ENCODE measurements at places on chromosomes 2 and 18.

DNA sequence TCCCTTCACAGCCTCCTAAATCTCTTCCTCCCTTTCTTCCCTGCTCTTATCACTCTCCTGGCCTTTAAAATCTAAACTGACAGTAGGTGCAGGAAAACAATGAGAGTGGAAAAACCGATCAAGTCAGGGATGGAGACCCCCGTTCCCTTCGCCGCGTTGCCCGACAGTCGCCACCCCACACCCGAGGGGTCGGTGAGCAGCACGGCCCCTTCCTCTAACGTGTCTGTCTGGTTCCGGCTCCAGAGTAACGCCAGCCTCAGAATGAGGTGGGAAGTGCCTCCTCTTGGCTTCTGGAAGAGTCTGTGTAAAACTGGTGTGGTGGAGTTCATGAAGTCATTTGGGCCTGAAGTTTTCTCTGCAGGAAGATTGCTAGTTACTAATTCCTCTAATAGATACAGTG lies 138.6 kb downstream of the NFATC1 start:
- no peak for DNase-seq

DNA sequence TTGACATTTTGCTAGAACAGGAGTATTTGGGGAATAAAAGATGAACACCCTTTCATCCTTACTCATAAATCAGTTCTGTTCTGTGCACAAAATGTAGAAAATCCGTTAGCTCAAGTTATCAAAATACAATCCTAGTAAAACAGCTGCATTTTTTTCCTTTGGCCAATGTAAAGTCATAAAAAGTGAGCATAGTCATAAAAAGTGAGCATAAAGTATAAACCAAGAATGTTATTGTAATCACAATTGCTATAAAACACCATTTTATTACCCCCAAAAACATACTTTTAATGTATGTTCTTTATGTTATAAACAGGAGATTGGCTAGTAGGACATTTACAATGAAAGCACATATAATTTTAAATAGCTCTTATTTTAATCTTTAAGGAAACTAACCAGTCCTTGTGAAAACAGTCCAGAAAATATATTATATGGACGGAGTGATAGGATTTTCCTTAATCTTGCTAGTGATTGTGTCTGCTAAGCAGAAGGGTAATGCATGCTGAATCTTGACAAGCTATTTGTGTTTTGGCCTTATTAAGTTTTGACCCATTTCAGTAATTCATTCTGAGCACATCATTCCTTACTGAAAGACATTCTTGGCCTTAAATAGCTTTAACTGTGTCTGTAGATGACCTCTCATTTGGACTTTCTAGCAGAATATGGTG lies 891.8 kb downstream of the DSC3 start:
- DNase-seq = no peak

DNA sequence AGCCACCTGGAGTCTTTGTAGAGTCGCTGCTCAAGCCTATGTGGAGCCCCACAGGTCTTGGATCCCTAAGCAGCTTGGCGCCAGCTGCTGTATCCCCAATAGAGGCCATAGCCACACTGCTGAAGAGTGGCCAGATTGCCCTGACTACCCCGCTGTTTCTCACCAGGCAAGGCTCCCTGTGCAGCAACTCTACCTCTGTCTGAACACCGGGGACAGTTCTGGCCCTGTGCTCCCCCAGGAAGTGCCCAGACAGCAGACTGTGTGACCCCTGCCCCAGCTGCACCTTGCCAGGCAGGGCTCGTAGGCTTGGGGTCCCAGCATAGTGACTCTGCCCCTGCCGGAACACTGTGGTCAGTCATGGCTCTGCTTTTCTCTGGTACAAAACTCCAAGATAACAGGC lies 53.5 kb upstream of the GALNT13 start:
- no peak for DNase-seq

DNA sequence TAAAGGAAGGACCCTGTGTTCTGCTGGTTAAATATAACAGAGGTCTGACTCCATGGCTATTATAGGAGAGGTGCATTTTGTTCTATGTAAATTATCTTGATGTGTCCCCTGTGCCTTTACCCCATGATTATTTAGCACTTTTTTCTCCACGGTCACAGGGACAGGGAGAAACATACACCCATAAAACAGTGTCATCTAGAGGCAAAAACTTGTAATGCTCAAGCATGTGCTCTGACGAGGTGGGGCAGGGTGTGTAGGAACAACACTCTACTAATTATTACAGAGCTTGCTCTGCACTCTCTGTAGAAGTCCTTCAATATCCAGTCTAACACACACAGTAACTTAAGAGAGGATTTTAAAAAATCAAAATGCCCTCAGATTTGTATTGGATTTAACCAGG lies 187.9 kb downstream of the NEDD4L start:
- no peak for DNase-seq

DNA sequence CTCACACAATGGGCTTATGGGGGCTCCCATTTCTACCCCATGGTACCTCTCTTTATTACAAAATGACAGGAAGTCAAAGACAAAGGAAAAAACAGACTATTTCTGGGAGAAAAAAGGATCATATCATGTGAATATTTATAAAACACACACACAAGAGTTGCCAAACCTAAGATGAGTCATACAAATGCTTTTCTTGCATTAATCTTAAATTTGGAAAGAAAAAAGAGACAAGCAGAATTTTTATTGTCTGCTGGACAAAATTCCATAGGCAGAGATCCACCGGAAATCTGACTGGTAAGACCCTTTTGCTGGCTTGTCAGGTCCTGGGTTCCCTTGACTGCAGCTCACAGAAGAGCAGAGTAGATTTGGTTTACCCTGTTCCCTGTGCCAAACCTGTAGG lies 1732.3 kb upstream of the PIK3C3 start:
- DNase-seq = no peak

- no peak for DNase-seq
Measured at GRCh38 chr2:144133936-144134665, 385.8 kb downstream of the ZEB2 start.

GRCh38 chr18:75283731-75284130 lies 73.1 kb downstream of the TSHZ1 start:
- DNase-seq = no peak

GRCh38 chr2:129903586-129904425 lies 75.7 kb upstream of the RAB6C start:
- no peak for DNase-seq

DNA sequence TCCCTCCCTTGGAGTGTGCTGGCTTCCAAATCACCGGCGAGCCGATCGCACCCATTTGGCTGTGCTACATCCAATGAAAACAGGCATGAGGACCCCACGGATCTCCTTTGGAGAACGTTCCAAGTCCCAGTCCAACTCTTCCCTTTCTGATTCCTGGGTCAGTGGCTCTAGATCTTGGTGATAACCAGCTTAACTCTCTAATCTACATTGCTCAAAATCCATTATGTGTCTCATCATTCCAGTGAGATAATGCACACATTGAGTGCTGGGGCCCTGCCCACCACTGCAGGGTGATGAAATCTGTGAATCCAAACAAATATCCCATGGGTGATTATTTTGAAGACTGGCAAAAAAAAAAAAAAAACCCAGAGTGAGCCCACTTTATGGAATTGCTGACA lies 232.7 kb upstream of the COPS8 start:
- DNase-seq = no peak

DNA sequence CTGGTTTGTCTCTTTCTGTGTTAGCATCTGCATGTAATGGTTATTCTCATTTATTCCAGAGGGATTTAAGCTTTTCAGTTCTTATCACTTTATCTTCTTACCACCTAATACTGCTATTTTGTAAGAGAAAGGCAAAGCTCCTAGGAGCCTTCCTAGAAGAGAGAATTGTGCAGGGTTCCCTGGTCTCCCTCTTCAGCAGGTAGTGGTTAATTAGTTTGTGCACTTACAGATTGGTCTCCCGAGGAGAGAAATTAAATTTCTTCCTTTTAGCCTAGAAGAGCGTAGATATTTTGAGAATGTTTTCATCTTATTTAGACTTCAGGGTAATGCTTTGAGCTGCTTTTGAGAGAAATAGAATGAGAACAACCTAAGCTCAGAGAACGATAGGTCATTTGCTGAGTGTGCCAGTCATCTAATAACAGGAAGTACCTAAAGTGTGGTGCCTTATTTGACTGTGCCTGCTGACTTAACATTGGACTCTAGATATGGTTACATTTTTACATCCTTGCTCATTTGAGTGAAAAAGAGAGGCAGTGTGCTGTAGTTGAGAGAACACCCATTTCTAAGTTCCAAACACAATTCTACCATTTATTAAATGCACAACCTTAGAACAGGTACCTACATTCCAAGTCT lies 651.4 kb downstream of the STK39 start:
- DNase-seq = no peak

DNA sequence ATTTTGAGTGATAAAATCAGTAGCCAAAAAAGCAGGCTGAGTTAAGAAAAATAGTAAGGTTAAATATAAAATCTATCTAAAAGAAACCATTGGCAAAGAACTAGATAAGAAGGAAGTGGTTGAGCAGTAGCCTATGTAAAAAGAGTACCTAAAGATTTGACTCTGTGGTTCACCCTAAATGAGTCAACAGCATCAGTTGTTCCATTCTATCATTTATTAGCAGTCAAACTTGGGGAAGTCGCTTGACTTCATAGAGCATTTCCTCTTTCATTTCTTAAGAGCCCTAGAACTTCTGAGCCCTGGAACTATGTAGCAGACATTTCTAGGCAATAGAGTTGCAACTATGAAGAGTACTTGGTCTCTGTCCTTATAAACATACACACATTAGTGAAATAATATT lies 381.7 kb downstream of the NUP35 start:
- DNase-seq = no peak

GRCh38 chr2:84041506-84041905 lies 417.6 kb downstream of the SUCLG1 start:
- DNase-seq = no peak

GRCh38 chr2:225600444-225600843 lies 200.9 kb downstream of the NYAP2 start:
- no peak for DNase-seq

DNA sequence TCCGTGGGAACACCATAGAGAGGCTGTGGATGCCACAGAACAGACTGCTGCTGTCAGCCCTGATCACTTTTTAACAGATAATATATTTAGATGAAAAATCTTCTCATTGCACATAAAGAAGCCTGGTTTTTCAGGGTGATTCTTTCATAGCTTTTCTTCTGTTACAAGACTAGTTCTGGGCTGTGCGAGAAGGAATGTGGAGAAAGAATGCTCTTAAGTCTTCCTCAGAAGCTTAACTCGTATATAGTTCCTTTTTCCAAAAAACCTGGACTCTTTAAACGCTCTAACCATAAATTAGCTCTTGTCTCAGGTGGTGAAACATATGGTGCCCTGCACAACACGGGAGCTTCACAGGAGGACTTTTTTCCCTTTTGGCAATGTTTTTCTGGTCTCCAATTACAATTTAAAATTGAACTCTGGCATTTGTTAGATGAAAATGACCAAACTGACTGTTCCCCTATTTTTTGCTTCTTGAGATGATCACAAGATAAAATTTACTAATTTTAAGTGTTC lies 125.9 kb upstream of the SMAD7 start:
- DNase-seq = no peak

GRCh38 chr2:113182471-113183260 lies 8.9 kb downstream of the PSD4 start:
- DNase-seq = no peak

DNA sequence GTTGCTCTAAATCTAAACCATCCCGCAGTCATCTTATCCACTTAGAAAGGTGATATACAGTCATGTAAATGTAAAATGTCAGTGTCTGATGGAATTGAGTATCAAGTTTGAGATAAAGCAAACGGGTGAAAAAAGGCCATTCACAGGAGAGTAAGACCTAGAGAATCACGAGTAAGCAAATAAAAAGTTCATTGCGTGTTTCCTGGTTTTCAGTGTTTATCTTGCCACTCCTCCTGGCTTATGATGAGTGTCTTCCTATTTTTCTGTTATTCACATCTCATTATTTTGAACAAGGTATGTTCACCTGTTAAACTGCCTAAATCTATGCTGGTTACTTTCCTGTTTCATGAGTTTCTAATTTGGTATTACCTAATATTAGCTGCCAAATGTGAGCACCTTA lies 68.8 kb downstream of the ITGA4 start:
- no peak for DNase-seq

GRCh38 chr2:237281836-237282306 lies 132.1 kb downstream of the COL6A3 start:
- DNase-seq = no peak

DNA sequence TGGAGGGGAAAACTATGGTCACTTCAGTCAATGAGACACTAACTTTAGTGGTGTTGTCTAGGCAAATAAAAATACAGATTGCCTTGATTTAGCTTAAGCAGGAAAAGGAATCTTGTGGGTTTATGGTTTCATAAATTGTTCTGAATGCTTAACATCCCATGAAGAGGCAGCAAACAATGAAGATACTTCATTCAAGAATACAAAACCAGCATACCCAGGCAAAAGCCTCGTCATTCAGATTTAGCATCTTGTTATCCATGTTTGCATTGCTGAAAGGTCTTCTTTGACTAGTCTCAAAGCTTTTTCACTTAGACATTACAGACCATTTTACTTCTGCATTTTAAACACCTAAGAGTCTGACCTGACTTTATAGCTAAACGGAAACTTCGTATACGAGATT lies 272.7 kb upstream of the FSHR start:
- DNase-seq = no peak

GRCh38 chr2:174161490-174161889 lies 86.8 kb downstream of the OLA1 start:
- DNase-seq = no peak

DNA sequence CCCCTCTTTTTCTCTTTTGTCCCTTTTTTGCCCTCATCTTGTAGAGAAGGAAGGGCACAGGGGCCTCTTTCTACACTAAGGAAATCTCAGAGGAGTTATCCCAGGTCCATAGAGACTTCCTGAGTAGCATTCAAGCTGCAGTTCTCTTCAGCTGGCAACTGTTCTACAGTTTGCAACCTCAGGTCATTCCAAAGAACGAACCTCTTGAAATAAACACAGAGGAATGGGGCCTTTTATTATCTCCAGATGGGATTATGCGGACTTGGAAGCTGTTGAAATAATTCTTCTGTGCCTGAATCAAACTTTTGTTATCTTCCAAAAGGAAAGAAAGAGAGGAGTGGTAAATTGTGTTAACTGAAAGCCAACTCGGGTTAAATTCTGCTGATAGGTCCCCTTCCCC lies 31.0 kb upstream of the NFE2L2 start:
- no peak for DNase-seq

- DNase-seq = no peak
Measured at GRCh38 chr2:233766416-233766815, 6.3 kb downstream of the UGT1A1 start.

DNA sequence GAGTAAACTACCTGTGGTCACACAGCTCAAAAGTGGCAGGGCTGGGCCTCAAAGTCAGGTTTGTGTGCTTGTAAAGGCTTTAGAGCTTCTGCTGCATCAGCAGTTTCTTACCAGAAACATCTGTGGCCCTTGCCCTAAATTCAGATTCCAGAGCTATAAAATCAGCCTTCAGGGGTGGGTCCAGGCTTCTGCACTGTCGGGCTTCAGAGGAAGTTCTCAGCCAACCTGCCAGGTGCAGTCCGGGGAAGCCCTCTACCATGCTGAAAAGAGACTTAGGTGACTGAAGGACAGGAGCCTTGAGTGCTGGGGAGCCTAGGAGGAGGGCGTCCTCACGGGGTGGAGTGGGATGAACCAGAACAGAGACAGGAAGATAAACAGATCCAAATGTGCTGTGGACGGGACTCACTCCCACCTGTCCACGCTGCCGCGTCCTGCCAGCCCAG lies 69.9 kb upstream of the HS6ST1 start:
- DNase-seq = no peak
